ENCODE measurements at places on chromosomes 1 and 21.

- no peak overlapping the region for H3K27ac ChIP-seq
- DNase-seq = no peak
- no peaks in the 10 kb centered on the region for H3K36me3 ChIP-seq
- H3K4me1 ChIP-seq = no peaks in the 10 kb centered on the region
- peaks cover 5% of the 10 kb centered on the region for H3K27me3 ChIP-seq
- no peak overlapping the region for H3K4me3 ChIP-seq
These were observed 42.8 kb upstream of the SIM2 start for GRCh38 chr21:36656138-36656537.

GRCh38 chr1:27545271-27545670, 55.3 kb upstream of the WASF2 start:
- DNase-seq = no peak
- no peaks in the 10 kb centered on the region for H3K27me3 ChIP-seq
- H3K36me3 ChIP-seq = peaks cover 23% of the 10 kb centered on the region
- no peak overlapping the region for H3K4me3 ChIP-seq

- no peaks in the 10 kb centered on the region for H3K27me3 ChIP-seq
- H3K27ac ChIP-seq = peak within 1 kb of the TSS; percentile 99
- H3K4me3 ChIP-seq = peak within 1 kb of the TSS; percentile 89
These were observed at the start of gene BTG3 for GRCh38 chr21:17612565-17613241. Gene BTG3, minus strand, starts transcription at chr21:17612901. Its CDS starts 3,757 bp downstream, at chr21:17609144.

- H3K36me3 ChIP-seq = peaks cover 23% of the 10 kb centered on the region
- H3K27me3 ChIP-seq = no peaks in the 10 kb centered on the region
- no peak overlapping the region for H3K27ac ChIP-seq
- H3K4me3 ChIP-seq = no peak overlapping the region
- peaks cover 10% of the 10 kb centered on the region for H3K4me1 ChIP-seq
These were observed 11.9 kb downstream of the SLC41A1 start for GRCh38 chr1:205800981-205801703.

GRCh38 chr1:183571678-183572268, 18.5 kb downstream of the NCF2 start:
- DNase-seq = no peak
- H3K4me1 ChIP-seq = peaks cover 54% of the 10 kb centered on the region
- peak overlapping the region; percentile 88 for H3K27ac ChIP-seq
- H3K4me3 ChIP-seq = no peak overlapping the region
- no peaks in the 10 kb centered on the region for H3K27me3 ChIP-seq

GRCh38 chr1:101697072-101697471, 299.7 kb downstream of the OLFM3 start:
- peaks cover 7% of the 10 kb centered on the region for H3K27me3 ChIP-seq
- no peak for DNase-seq
- H3K4me1 ChIP-seq = no peaks in the 10 kb centered on the region
- H3K27ac ChIP-seq = no peak overlapping the region
- no peak overlapping the region for H3K4me3 ChIP-seq

DNA sequence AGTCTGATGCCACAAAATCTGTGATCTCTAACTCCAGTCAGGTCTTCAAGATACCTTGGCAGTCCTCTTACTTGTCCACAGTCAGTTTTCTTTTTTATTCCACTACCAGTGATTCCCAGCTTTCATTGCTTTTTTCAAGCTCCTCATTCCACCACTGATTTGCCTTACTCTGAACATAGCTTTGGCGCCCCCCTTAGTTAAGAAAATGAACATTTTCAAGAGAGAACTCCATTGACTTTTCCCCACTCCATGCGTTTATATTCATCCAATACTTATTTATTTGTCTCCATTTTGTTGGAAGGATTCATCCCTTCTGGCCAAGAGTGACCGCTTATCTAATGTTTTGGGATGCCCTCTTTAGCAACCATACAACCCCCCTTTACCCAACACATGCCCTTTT, 33.9 kb upstream of the IPO9 start:
- peaks cover 53% of the 10 kb centered on the region for H3K36me3 ChIP-seq
- no peaks in the 10 kb centered on the region for H3K27me3 ChIP-seq
- H3K4me3 ChIP-seq = no peak overlapping the region
- H3K27ac ChIP-seq = peak overlapping the region; percentile 85
- peaks cover 42% of the 10 kb centered on the region for H3K4me1 ChIP-seq

- H3K4me1 ChIP-seq = peaks cover 17% of the 10 kb centered on the region
- DNase-seq = no peak
- H3K27me3 ChIP-seq = peaks cover 3% of the 10 kb centered on the region
These were observed 4.7 kb upstream of the THEM5 start for GRCh38 chr1:151858030-151858746.

DNA sequence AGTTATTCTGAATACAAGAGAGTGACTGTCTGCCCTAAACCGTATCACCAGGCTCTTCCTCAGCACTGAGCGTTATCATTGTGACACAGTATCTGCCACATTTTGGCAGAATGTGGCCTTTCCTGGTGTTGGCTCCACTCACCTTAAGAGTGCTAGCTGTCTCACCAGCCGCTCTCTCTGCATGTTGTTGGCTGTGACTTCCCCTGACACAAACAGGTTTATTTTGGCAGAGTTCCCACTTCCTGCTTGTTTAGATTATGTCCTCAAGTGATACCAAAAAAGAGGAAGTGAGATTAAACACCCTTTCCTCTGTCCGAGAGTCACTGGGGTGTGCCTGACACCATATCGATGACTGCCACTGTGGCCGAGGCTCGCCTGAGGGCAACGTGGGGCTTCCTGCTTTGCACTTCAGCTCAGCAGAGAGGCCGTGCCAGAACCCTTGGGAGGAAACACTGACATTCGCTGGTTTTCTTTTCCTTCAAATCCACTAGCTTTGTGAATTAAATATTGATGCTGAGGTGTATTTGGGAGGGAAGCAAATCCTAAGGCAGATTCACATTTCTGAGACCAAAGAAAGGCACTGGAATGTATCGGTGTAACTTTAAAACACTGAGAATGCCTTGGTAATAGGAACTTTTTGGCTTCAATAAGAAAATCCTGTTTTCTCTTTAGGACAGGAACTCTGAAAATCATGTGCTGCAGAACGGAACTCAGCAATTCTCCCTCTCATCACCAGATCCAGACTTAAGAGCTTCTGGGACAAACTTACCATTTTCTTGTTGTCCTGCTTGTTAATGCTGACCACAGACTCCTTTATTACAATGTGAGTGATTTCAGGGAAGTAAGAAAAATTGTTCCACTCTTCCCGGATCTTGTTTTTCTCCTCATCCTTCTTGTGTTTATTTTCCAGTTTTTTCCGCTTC, 102.1 kb downstream of the JAK1 start:
- DNase-seq = no peak
- no peak overlapping the region for H3K4me3 ChIP-seq
- H3K27me3 ChIP-seq = no peaks in the 10 kb centered on the region
- H3K36me3 ChIP-seq = peaks cover 30% of the 10 kb centered on the region
- H3K27ac ChIP-seq = no peak overlapping the region

GRCh38 chr1:59290193-59290949, 6.5 kb upstream of the FGGY start:
- no peaks in the 10 kb centered on the region for H3K4me1 ChIP-seq
- H3K27ac ChIP-seq = no peak overlapping the region
- H3K36me3 ChIP-seq = peaks cover 2% of the 10 kb centered on the region
- DNase-seq = no peak
- no peak overlapping the region for H3K4me3 ChIP-seq

GRCh38 chr1:169529068-169529642, 43.4 kb upstream of the SLC19A2 start:
- no peak overlapping the region for H3K4me3 ChIP-seq
- H3K36me3 ChIP-seq = no peaks in the 10 kb centered on the region
- no peak overlapping the region for H3K27ac ChIP-seq

DNA sequence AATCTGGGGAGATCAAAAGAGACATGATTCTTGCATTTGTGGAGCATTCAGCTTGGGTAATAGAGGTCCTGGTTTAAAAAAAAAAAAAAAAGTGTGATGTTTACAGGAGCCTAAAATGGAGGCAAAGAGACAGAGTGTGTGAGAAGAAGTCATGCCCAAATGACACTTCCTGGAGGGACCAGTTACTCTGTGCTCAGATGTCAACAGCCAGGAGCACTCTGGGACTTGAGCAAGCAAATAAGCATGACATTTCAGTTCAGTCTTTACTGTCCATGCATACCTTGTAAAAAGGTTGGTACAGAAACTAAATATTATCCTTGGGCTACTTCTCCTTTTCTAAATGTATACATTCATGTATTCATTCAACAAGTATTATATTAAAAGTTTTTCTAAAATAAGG, 25.2 kb upstream of the ADGRL2 start:
- H3K36me3 ChIP-seq = no peaks in the 10 kb centered on the region
- H3K4me1 ChIP-seq = no peaks in the 10 kb centered on the region
- H3K27me3 ChIP-seq = no peaks in the 10 kb centered on the region
- H3K27ac ChIP-seq = no peak overlapping the region

GRCh38 chr1:84748364-84748763, 58.1 kb upstream of the SSX2IP start:
- no peaks in the 10 kb centered on the region for H3K36me3 ChIP-seq
- H3K27ac ChIP-seq = no peak overlapping the region
- H3K27me3 ChIP-seq = peaks cover 15% of the 10 kb centered on the region
- H3K4me1 ChIP-seq = peaks cover 1% of the 10 kb centered on the region

DNA sequence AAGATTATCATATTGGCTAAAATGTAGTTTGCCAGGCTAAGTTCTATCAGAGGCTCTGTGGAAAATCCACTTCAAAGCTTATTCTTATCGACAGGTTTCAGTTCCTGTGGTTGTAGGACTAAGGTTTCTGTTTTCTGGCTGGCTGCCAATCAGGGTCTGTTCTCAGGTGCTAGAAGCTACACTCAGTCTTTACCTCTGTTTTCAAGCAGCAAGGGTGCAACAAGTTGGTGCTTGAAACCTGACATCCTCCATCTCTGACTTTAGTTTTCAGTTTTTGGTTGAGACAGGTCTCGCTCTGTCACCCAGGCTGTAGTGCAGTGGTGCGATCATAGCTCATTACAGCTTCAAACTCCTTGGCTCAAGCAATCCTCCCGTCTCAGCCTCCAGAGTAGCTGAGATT, 15.3 kb upstream of the TMCO2 start:
- no peak overlapping the region for H3K4me3 ChIP-seq
- H3K27me3 ChIP-seq = no peaks in the 10 kb centered on the region
- no peak for DNase-seq
- no peaks in the 10 kb centered on the region for H3K4me1 ChIP-seq

DNA sequence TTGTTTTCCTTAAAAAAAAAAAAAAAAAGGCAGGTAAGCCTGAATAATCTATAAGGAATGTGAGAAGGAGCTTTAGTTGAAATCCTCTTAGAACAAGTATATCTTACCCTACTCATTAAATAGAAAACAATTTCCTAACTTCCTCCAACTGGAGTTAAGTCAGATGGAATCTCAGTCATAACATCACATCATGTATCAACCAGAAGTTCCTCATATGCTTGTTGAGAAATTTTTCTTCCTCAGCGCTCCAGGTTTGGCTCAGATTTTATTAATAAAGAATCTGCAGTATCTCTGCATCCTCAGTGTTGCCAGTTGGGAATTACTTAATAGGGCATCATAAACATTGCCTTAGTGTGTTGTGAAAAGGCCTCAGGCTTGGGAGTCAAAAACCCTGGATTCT, 37.6 kb downstream of the DUSP10 start:
- H3K36me3 ChIP-seq = peaks cover 4% of the 10 kb centered on the region
- DNase-seq = no peak
- H3K27ac ChIP-seq = no peak overlapping the region
- no peak overlapping the region for H3K4me3 ChIP-seq

GRCh38 chr1:15173863-15174614, 20.5 kb downstream of the TMEM51 start:
- H3K36me3 ChIP-seq = no peaks in the 10 kb centered on the region
- H3K4me1 ChIP-seq = peaks cover 17% of the 10 kb centered on the region
- no peak overlapping the region for H3K27ac ChIP-seq
- H3K27me3 ChIP-seq = peaks cover 1% of the 10 kb centered on the region
- no peak overlapping the region for H3K4me3 ChIP-seq
- DNase-seq = no peak

GRCh38 chr1:30307182-30307581, 416.2 kb downstream of the MATN1 start:
- no peak overlapping the region for H3K4me3 ChIP-seq
- no peak overlapping the region for H3K27ac ChIP-seq
- H3K36me3 ChIP-seq = no peaks in the 10 kb centered on the region

DNA sequence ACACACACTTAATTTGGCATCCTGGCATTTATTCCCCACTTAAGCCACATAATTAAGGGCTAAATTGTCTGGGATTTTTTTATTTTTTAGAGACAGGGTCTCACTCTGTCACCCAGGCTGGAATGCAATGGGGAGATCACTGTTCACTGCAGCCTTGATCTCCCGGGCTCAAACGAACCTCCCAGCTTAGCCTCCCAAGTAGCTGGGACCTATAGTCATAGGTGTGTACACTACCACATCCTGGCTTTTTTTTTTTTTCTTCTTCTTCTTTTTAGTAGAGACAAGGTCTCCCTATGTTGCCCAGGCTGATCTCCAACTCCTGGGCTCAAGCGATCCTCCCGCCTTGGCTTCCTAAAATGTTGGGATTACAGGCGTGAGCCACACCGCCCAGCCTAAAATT, 24.2 kb downstream of the ZZZ3 start:
- DNase-seq = no peak
- H3K4me1 ChIP-seq = peaks cover 6% of the 10 kb centered on the region
- no peak overlapping the region for H3K27ac ChIP-seq
- H3K36me3 ChIP-seq = no peaks in the 10 kb centered on the region
- H3K27me3 ChIP-seq = no peaks in the 10 kb centered on the region
- no peak overlapping the region for H3K4me3 ChIP-seq

DNA sequence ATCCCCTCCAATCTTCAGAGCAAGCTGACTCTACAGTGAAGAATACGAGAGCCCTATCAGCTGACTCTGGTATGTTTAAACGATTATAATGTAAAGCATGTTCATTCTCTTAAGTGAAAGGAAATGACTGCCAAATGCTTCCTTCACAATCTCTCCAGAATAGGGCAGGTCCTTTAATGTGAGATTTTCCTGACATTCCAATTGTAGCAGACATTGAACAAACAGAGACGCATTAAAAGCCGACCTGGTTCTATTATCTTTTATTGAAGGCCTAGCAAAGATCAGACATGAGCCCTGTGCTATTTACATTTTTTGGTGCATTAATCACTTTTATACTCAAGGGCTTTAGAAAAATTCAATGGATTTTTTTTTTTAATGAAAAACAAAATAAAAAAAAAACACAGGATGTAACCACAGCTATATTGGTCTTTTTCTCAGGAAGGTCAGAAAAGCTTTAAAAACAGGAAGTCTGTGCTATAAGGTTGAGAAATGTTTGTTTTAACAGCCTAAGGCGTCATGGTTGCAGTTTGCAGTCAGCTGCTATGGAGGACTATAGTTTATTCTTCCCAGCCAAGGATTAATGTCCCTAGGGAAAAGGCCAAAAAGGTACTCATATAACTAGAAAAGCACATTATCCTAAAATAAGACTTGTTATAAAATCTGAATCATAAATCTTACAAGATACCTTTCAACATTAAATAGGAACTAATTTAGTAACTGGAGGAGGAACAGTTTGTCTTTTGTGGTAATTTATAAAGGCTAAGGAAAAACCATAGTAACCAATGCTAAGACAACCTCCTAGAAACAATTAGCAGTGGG, 104.8 kb downstream of the RERE start:
- H3K36me3 ChIP-seq = no peaks in the 10 kb centered on the region
- peaks cover 41% of the 10 kb centered on the region for H3K4me1 ChIP-seq
- peak overlapping the region; percentile 86 for H3K27ac ChIP-seq
- no peak for DNase-seq
- H3K27me3 ChIP-seq = no peaks in the 10 kb centered on the region

- DNase-seq = no peak
- no peak overlapping the region for H3K4me3 ChIP-seq
- no peaks in the 10 kb centered on the region for H3K4me1 ChIP-seq
- H3K36me3 ChIP-seq = no peaks in the 10 kb centered on the region
- no peaks in the 10 kb centered on the region for H3K27me3 ChIP-seq
These were observed 26.8 kb downstream of the IFI44 start for GRCh38 chr1:78676347-78676982.
